ENCODE measurements at places on chromosomes 7 and 10.
A peak's percentile ranks its signal among the peaks of the same experiment; 100 is the strongest.

GRCh38 chr10:126533644-126534043, 136.8 kb downstream of the C10orf90 start:
- DNase-seq = no peak

DNA sequence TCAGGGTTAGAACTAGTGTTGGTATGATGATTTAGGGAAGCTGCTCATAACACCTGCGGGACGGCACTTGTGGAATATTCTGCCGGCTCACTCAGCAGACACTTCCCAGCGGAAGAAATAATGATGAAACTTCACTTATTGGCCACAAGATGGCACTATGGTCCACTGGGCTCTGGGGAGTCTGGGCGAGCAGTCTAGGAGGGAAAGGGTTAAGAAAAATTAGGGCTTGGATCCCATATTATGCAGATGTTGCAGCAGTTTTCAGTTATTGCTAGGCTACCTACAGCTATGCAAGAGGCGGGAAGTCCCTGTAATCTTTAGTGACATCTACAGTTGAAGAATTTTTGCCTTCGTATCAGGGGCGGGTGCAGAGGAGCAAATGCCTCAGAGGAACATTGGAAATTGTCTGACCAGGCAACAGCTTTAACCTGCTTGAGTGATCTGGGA, 238.7 kb upstream of the PRSS58 start:
- DNase-seq = peak; percentile 57

- peak; percentile 26 for DNase-seq
These were observed 638 bp downstream of the EGR2 start for GRCh38 chr10:62815381-62816075.

DNA sequence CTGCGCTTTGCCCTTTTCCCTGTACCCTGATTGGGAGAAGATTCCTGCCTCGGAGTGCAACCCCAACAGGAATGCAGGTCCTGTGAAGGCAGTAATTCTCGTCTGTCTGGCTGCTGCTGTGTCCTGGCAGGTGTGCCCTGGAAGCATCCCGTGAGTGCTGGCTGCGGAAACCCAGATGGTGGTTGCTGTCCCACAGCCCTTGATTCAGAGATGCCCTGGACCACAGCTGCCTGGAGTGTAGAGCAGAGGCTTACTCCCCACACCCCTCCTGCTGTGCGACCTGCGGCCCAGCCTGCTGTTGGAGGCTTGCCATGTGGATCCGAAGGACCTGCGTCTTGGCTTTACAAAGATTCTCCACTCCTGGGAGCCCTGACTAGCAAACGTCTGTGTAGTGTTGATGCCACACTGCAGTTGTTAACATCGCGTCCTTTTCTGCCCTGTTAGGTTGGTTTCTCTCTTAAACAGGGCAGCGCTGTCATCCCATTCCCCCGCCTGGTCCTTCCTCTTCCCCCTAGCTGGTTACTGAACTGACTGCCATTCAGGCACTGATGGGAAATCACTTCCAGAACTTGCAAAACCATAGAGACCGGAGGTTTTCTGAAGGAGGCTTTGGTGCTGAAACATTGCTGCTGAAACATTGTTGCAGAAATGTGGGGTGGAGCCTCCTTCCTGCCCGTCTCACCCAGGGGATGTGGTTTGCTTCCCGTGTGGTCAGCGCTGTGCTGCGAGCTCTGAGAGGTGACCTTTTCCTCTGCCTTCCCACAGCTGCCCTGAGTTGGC, 53.3 kb downstream of the DNAJB6 start:
- no peak for DNase-seq

DNA sequence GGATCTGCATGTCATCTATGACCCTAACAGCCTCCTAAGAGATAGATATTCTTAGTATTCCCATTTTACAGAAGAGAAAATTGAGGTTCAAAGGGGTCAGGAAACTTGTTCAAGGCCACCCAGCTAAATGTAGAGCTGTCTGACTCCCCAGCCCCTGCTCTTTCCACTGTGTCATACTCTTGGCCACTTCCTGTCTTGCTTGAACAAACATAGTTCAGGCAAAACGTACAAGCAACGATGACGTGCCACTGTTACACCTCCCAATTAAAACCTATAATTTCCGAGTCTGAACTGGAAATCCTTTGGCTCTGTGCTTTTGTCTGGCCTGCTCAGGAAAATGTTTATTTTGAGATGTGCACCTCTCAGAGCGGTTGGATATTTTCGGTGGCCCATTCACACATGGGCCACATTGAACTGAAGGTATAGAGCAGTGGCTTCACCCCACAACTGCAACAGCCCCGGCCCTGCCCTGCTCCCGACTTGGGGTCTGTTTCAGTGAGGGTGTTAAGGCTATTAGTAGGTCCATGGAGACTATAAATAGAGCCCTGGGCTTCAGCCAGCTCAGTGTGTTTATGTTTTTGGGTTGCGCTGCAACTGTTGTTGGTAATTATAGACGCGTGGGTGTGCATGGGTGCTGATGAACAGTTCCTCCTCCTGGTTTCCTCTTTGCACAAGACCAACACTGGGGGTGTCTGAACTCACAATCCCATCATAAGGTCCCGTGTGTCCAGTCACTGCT, 172.3 kb upstream of the ADO start:
- no peak for DNase-seq

- no peak for DNase-seq
These were observed 2.2 kb upstream of the NOM1 start for GRCh38 chr7:156947120-156947843.

Measured in iPS-NIHi11 (cell line).